ENCODE measurements at places on chromosomes 1 and 21.

GRCh38 chr21:42993051-42993712 lies 18.8 kb downstream of the PKNOX1 start:
- DNase-seq: no peak

DNA sequence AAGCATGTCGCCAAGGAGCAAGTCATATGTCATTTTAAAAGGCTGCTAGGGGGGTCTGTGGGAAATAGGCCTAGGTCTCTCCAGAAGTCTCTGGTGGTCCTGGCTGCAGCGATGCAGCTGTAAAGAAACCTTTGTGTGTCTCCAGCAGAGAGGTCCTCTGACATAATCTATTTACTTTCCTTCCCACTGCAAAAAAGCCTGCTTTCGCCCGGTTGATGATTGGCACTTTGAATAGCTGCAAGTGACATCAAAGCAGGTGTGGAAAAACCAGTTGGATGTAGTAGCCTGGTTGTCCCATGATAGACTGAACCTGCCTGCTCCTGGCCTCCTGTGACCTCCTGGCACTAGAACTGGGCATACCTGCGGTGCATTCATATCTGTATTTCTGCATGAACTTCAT lies 13.8 kb downstream of the RASSF5 start:
- no peak for DNase-seq

- DNase-seq: no peak
These were observed 51.2 kb downstream of the EXO1 start for GRCh38 chr1:241899210-241899609.

DNA sequence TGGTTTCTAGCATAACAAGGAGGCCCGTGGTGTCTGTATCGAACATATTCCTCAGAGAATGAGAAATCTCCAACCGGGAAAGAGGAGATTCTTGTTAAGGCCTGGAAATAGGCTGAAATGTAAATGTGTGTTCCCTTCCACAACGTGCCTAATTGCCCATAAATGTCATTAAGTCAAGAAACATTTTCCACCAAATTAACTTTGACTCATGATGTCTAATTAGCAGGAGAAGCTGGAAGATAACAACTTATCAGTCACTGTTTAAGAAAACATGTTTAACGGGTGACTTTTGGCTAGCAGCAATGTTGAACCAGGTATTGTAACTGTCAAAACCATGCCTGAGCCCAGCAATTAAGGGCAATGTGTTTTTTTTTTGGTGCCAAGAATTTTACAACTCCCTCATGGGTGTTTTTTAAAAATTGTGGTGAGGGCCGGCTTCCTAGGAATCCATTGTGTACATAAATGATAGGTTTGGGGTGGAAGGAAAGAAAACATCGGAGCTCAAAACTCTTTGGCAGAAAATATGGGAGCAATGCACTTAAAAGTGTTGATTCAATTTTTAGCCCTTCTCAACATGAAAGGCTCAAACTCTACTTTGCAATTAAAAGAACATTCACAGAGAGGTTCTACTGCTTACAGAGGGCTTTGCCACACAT lies 67.0 kb downstream of the OLIG1 start:
- DNase-seq: peak; percentile 76

DNA sequence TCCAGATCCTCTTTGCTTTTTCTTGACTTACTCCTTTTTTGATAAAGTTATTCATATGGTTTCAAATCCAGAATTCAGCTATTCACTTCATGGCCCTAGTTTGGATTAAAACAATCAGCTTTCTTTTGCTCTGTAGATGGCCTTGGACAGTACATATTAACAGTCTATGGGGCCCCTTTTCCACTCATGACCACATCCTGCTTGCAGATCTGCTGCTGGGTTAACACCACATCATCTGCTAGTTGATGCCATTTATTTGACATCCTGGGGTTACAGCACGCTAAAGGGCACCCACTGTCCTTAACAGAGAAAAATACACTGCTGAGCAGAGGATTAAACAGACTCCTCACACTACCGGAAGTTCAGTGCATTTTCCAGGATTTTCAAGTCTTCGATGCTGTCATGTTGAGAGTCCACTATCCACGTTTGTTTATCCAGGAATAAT lies 941 bp upstream of the IFI16 start:
- peak; percentile 64 for DNase-seq

- DNase-seq: no peak
These were observed 85.7 kb downstream of the NENF start for GRCh38 chr1:212518188-212519054.

GRCh38 chr1:15885701-15886610 lies 38.4 kb downstream of the SPEN start:
- DNase-seq: peak; percentile 90

GRCh38 chr1:98286656-98287055 lies 365.8 kb upstream of the DPYD start:
- DNase-seq: no peak

- no peak for DNase-seq
These were observed 7.0 kb upstream of the IL23R start for GRCh38 chr1:67159233-67159632.

- DNase-seq: no peak
These were observed 272.4 kb downstream of the DUSP10 start for GRCh38 chr1:221469476-221469875.

- peak; percentile 98 for DNase-seq
These were observed 68.5 kb downstream of the DYRK1A start for GRCh38 chr21:37435120-37435519.

DNA sequence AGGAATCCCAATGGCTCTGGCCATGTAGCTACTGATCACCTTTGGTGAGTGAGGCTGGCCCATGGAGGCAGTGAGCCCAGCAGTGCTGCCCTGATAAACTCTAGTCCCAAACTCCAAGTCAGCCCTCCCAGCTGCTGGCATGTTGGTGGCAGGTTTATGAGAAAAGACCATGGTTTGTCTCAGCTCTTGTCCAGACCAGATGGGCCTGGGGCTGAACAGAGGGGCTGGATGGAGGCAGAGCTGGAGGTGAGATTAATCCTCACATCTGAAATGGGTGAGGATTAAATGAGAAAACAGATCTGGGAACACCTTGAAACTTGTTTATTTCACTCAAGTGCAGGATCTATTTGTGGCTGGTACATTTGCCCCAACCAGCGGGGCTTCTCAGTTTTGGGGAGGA lies 3.2 kb downstream of the TMEM269 start:
- no peak for DNase-seq

GRCh38 chr1:24301785-24302175 lies 17.4 kb upstream of the GRHL3 start:
- DNase-seq: no peak

- peak; percentile 28 for DNase-seq
These were observed 6.1 kb upstream of the RIPPLY3 start for GRCh38 chr21:37000381-37000780.

- DNase-seq: peak; percentile 72
These were observed 375.7 kb upstream of the CAMK1G start for GRCh38 chr1:209207701-209208286.

DNA sequence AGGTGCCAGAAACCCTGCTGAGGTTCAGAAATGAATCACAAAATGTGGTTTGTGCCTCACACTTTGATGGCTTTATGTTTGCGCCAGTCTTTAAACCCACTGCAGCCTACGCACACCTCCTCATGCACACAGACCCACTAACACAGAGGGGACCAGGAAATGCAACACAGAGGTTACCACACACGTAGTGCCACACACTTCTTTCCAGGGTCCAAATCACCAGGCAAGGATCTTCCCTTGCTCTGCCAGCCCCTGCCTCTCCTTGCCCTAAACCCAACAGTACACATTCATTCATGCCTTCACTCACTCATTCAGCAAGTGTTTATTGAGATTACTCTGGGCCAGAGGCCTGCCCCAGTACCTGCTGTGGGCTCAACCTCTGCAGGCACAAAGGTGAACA lies 17.5 kb downstream of the MAB21L3 start:
- DNase-seq: no peak

GRCh38 chr1:189312499-189312898 lies 1165.2 kb downstream of the BRINP3 start:
- DNase-seq: no peak

GRCh38 chr1:237583756-237584155 lies 307.0 kb downstream of the ZP4 start:
- no peak for DNase-seq

DNA sequence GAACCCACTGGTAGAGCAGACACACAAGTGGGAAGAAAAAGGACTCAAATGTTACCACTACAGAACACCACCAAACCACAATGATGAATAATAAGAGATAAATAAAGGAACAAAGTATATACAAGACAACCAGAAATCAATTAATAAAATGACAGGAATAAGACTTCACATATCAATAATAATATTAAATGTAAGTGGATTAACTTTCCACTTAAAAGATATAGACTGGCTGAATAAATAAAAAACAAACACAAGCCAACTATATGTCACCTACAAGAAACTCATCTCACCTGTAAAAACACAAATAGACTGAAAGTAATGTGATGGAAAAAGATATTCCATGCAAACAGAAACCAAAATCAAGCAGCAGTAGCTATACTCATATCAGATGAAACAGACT lies 6.9 kb upstream of the CLIC6 start:
- DNase-seq: no peak

DNA sequence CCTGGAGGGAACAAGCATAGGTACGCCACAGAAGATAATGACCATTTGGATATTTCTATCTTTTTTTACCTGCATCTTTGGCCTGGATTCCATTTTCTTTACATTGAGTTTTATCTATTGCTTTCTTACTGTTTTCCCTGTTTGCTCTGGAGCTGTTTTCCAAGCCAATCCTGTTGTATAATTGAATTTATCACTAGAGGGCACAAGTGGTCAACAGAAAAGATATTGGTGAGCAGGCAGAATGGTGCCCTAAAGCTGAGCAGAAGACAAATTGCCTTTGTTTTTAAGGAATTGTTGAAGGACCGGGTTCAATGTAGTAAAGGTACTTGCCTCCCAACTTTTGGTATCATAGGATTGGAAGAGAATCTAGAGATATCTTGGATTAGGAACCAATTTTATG lies 152.8 kb downstream of the PPP1R12B start:
- peak; percentile 26 for DNase-seq

GRCh38 chr1:16888860-16889816 lies 6.6 kb upstream of the RNU1-2 start:
- DNase-seq: peak; percentile 78

- DNase-seq: no peak
These were observed 765 bp upstream of the BMP8A start for GRCh38 chr1:39490596-39491145.

- no peak for DNase-seq
These were observed 32.4 kb upstream of the CTTNBP2NL start for GRCh38 chr1:112363636-112364035.

DNA sequence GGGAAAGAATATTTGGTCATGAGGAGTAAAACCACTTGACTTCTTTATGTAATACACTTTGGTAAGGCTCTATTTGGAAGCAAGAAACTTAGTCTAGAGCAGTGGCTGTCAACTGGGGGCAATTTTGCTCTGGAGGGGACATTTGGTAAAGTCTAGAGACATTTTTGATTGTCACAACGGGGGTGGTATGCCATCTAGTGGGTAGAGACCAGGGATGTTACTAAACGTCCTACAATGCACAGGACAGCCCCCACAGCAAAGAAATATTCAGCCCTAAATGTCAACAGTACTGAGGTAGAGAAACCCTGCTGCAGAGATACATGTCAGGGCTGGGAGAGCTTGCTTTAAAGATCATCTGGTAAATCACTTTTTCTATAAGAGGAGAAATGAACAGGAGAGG lies 13.5 kb downstream of the FUCA1 start:
- DNase-seq: peak; percentile 73

All from hematopoietic multipotent progenitor cell treated with erythropoietin and hydrocortisone succinate and interleukin-3 and kit ligand, for 6 days (in vitro differentiated cells).